ENCODE measurements at places on chromosomes 12 and 14.

- no peak for DNase-seq
Measured at GRCh38 chr12:126999352-126999751, 1267.6 kb upstream of the TMEM132C start.

DNA sequence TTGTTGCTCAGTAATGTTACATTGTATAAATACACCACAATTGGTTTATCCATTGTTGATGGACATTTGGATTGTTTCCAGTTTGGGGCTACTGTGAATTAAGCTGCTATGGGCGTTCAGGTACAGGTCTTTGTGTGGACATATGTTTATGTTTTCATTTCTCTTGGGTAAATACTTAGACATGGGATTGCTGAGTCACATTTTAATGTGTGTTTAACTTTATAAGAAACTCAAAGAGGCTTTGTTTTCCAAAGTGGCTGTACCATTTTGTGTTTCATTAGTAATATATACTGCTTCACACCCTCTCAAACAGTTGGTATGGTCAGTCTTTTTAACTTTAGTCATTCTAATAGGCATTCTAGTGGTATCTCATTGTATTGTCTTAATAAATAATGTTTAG lies 225.0 kb downstream of the SPTSSA start:
- DNase-seq: no peak

DNA sequence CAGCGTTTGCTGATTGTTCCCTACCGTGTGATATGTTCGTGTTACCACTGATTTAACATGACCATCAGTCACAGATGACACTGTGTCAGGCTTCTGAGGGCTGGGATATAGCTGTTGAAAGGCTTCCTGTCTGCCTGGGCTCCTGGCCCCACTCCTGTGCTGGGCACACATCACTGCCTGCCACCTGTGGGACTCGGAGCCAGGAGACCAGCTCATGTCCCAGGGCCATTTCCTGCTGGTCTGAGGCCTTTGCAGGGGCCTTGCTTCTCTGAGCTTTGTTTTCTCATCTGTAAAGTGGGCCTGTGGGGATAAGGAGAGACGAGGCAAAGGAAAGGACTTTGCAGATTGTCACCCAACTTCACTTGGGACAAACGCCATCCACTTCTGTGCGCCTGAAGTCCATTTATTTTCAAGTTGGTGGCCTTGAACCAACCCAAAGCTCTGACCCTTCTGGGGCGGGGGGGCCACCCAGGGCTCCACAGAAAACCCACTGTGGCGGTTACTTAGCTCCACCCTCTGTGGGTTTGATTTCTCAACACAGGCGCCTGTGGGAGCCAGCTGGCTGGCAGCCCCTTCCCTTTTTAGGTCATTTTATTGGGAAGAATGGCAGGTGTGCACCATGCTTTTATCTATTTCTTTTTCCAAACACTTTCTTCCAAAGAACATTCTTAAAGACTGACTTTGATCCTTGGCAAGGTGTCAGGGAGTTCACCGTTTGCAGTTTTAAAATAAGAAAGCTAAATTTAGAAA lies 54.1 kb downstream of the BEGAIN start:
- DNase-seq: no peak

- DNase-seq: no peak
Measured at GRCh38 chr14:50937800-50938199, 6.5 kb downstream of the PYGL start.

DNA sequence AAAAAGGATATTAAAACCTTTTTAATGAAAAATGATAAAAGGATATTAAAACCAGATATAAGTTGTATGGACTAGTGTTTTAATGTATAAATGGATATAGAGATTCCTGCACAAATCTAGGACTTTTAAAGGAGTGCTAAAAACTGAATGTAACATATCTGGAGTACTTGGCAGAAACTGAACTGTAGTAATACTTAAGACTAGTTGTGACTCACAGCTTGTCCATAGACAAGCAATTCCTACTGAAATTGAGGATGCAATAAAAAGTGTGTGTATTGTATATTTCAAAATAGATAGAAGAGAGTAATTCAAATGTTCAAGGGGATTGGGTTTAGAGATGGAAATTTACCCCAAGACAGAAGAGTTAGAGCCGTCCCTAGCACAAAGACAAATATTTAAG lies 59.6 kb downstream of the FBXO33 start:
- DNase-seq: no peak

GRCh38 chr12:90368081-90368480 lies 586.9 kb downstream of the CCER1 start:
- DNase-seq: no peak

DNA sequence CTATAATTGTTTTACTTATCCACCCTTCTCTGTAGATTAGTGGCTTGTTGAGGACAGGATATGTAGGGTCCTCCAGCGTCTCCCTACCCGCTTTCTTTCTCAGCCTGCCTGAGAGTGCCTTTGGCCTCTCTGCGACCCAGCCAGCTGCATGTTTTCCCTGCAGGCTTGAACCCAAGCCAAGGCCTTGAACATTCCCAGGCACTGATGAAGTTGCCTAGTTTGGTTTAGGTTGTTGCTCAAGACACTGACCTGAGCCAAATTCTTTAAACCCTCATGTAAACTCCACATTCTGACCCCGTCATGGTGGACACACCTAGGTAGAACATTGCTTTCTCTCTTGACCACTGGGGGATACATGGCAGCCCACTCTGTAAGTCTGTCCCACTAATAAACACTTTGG lies 33.4 kb upstream of the TXNRD1 start:
- DNase-seq: no peak

DNA sequence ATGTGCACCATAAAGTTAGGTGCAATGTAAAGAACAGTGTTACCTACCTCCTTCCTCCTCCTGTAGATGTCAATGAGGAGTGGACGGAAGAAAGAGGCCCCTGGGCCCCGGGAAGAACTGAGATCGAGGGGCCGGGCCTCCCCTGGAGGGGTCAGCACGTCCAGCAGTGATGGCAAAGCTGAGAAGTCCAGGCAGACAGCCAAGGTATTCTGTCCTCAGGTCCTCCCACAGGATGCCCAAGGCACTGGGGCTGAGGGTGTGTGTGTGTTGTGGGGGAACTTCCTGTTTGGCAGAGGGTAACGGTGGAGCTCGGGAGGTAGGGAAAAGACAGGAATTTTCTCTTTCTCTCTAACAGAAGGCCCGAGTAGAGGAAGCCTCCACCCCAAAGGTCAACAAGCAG lies 6.4 kb downstream of the ATN1 start:
- DNase-seq: peak; percentile 1
